Activated CD8-positive, alpha-beta T cell treated with anti-CD3 and anti-CD28 coated beads for 36 hours (primary cell): ENCODE measurements at places on chromosomes 1 and 21. TPM values are rescaled to one million over a fixed set of nuclear protein-coding genes. Genes with fewer than 3 reads are reported as not detected.

GRCh38 chr1:220099826-220100225 is 5.9 kb downstream of the IARS2 start:
- H3K27me3 ChIP-seq, result no peaks in the 10 kb centered on the region
- H3K27ac ChIP-seq, result peak overlapping the region; percentile 28
- H3K4me3 ChIP-seq, result no peak overlapping the region
- no peak for DNase-seq

DNA sequence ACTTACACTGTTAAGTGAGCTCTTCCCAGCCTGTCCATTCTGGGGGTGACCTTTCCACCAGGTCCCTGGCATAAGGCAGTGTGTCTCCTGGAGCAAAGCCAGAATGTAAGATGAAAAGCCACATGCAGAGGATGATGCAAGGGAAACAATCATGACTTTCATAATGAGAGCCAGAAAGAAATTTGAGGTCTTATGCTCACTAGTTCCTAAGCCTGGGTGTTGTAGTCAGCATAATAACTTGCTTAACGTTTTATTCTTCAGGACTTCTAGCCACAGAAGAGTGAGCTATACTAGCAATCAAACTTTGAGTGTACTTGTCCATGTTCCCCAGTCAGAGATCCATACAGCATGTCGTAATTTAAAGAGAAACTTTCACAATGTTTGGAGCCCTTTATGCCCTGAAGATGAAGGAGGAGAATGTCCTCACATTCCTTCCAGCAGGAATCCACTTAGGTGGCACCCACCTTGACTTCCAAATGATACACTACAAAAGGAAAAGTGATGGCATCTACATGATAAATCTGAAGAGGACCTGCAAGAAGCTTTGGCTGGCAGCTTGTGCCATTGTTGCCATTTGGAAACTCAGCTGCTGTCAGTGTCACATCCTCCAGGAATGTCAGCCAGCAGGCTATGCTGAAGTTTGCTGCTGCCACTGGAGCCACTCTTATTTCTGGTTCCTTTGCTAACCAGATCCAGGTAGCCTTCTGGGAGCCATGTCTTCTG is 60.5 kb upstream of the FOXD3 start:
- H3K4me3 ChIP-seq, result no peak overlapping the region
- H3K4me1 ChIP-seq, result no peaks in the 10 kb centered on the region
- H3K27ac ChIP-seq, result no peak overlapping the region
- no peaks in the 10 kb centered on the region for H3K36me3 ChIP-seq
- peaks cover 11% of the 10 kb centered on the region for H3K27me3 ChIP-seq

DNA sequence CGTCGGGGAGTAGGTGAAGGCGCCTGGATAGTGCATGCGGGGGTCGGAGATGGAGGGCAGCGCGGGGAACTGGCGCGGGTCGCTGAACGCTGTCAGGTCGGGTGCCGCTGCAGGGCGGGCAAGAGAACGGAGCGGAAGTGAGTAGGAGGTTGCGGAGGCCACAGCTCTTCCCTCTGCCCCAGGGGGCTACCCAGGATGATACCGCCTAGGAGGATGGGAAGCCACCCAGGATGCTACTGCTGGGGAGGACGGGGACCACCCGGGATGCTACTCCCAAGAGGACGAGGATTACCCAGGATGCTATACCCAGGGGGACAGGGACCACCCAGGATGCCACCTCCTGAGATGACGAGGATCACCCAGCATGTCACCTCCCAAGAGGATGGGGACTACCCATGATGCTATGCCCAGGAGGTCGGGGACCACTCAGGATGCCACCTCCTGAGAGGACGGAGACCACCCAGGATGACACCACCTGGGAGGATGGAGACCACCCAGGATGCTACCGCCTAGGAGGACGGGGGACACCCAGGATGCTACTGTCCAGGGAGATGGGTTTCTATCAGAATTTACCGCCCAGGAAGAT is 123.8 kb downstream of the CLIC6 start:
- H3K27ac ChIP-seq, result no peak overlapping the region
- DNase-seq, result no peak
- H3K4me1 ChIP-seq, result no peaks in the 10 kb centered on the region
- no peak overlapping the region for H3K4me3 ChIP-seq
- H3K27me3 ChIP-seq, result no peaks in the 10 kb centered on the region
- H3K36me3 ChIP-seq, result peaks cover 21% of the 10 kb centered on the region

DNA sequence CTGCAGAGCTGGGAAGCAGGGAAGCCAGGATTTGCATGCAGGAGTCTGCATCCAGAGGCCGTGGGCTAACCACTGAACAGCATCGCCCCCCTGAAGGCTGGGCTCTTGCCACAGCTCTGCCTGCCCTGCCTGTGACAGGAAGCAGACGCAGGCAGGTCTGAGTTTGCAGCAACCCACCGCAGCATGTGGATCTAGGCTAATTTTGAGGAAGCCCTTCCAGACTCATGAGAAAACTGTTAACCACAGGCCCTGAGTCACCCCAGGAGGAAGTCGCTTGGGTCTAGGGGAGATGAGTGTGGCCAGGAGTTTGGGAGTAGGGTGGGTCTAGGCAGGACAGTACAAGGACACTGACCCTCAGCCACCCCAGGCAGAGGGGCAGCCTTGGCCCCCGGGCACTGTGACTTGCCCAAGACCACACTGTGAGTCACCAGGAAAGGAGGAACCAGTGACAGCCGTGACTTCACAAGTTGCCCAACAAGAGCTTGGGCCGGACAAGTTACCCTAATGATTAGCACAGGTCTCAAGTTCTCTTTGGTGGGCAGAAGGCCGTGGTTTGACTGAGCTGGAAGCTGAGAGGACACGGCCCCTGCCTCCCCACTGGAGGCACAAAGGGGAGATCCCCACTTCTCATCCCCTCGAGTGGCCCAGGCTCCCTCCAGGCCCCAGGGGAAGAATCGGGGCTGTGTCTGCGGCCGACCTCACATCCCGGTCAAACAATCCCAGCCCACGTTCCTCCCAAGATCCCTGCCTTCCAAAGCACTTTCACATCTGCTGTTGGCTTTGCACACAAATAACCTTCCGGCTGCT is 826 bp downstream of the LAPTM5 start:
- peak overlapping the region; percentile 98 for H3K27ac ChIP-seq
- peak; percentile 88 for DNase-seq
- H3K4me1 ChIP-seq, result peaks cover 75% of the 10 kb centered on the region

DNA sequence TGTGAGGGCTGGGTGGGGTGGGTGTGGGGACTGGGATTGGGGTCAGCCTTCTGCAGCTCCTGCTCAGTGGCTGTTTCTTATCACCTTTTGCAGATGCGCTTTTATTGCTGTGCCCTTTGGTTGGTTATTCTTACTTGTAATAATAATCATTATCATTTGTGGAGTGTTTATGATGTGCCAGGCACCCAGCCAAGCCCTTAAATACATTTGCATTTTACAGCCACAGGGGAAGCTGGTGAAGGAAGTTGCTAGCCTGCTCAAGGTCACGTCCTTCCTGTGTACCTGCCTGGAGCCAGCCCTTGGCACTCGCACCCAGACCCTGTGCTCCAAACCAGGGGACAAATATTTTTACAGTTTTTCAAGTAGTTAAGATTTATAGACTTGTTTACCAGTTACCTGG is 144.0 kb downstream of the PGBD5 start:
- no peak overlapping the region for H3K4me3 ChIP-seq
- peak overlapping the region; percentile 80 for H3K27ac ChIP-seq
- H3K4me1 ChIP-seq, result peaks cover 38% of the 10 kb centered on the region
- H3K36me3 ChIP-seq, result peaks cover 25% of the 10 kb centered on the region
- H3K27me3 ChIP-seq, result no peaks in the 10 kb centered on the region

Gene CASZ1
- 2.9 TPM for total RNA-seq

GRCh38 chr1:233295237-233295974 is at the start of gene PCNX2:
TSS of gene PCNX2 (minus strand) at chr1:233295725. CDS start at chr1:233295478, 247 bp downstream.
- H3K4me3 ChIP-seq, result peak within 1 kb of the TSS; percentile 88
- H3K4me1 ChIP-seq, result peaks cover 29% of the 10 kb centered on the region
- peak within 1 kb of the TSS; percentile 91 for H3K27ac ChIP-seq
- DNase-seq, result peak; percentile 79

DNA sequence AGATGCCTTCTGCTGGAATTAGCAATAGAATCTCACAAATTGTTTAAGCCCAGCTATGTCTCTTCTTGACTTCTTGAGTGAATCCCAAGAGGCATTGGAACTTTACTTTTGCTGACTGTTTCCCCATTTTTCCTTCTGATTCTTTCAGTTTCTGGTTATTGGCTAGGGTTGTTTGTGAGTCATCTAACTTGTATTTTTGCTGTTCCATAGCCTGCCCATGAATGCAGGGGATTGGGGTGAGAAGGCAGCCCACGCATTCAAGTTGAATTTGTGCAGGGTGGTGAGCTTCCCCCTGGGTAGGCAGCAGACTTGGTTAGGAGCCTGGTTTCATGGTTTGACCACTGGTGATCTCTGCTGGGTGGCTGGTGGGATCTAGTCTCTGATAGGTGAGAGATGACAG is 10.4 kb upstream of the KLF17 start:
- peaks cover 14% of the 10 kb centered on the region for H3K27me3 ChIP-seq
- no peak overlapping the region for H3K4me3 ChIP-seq
- no peak overlapping the region for H3K27ac ChIP-seq
- DNase-seq, result no peak
- no peaks in the 10 kb centered on the region for H3K36me3 ChIP-seq

- no peak for DNase-seq
- peaks cover 16% of the 10 kb centered on the region for H3K4me1 ChIP-seq
- H3K27me3 ChIP-seq, result no peaks in the 10 kb centered on the region
- no peaks in the 10 kb centered on the region for H3K36me3 ChIP-seq
- H3K4me3 ChIP-seq, result no peak overlapping the region
- no peak overlapping the region for H3K27ac ChIP-seq
These were observed 24.9 kb upstream of the PARP1 start for GRCh38 chr1:226432586-226433340.

- no peak for DNase-seq
- peaks cover 53% of the 10 kb centered on the region for H3K36me3 ChIP-seq
- no peaks in the 10 kb centered on the region for H3K27me3 ChIP-seq
- no peaks in the 10 kb centered on the region for H3K4me1 ChIP-seq
These were observed 39.0 kb downstream of the NDC1 start for GRCh38 chr1:53799141-53799540.

DNA sequence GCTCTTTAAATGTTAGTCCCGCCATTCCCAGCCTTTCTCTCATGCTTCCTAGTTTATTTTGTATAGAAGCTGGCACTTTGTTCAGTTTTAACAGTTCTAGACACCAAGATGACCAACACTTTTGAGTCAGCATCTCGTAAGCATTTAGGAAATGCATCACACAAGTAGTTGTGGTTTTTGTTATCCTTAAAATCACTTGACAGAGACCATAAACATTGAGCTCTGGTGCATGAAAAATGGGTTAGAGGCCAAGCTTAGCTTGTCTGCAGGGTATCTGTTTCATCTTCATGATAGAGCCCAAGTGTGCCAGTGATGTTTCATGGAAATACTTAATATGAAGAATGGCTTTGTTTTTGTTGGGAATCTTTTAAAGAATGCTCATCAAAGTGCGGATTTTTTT is 159.7 kb downstream of the DISP1 start:
- no peak overlapping the region for H3K4me3 ChIP-seq
- no peak for DNase-seq
- peaks cover 2% of the 10 kb centered on the region for H3K36me3 ChIP-seq
- H3K4me1 ChIP-seq, result no peaks in the 10 kb centered on the region
- no peaks in the 10 kb centered on the region for H3K27me3 ChIP-seq

- no peak overlapping the region for H3K27ac ChIP-seq
- peaks cover 7% of the 10 kb centered on the region for H3K27me3 ChIP-seq
These were observed 76.3 kb upstream of the SLC44A3 start for GRCh38 chr1:94743862-94744261.

GRCh38 chr1:161731981-161732718 is 10.8 kb downstream of the FCRLB start:
- H3K27me3 ChIP-seq, result peaks cover 3% of the 10 kb centered on the region
- no peaks in the 10 kb centered on the region for H3K36me3 ChIP-seq
- DNase-seq, result no peak

- no peaks in the 10 kb centered on the region for H3K4me1 ChIP-seq
- no peaks in the 10 kb centered on the region for H3K27me3 ChIP-seq
- no peak for DNase-seq
- no peaks in the 10 kb centered on the region for H3K36me3 ChIP-seq
- no peak overlapping the region for H3K27ac ChIP-seq
These were observed 125.2 kb upstream of the PBX1 start for GRCh38 chr1:164433818-164434170.

DNA sequence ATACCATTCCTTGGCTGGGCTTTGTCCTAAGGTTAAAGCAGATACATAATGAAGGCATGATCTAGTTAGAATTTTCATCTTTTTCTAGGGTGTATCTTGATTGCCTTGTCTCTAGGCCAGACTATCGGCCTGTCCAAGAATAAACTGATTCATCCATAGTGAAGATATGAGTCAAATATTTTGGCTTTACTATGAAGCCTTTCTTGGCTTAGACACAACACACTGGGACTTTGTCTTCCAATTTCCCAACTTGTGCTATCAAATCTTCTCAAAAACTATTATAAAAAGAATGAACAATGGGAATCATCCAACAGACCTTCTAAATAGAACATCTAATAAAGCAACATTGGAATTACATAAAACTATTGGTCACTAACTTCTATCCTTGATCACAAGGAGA is 64.8 kb downstream of the WARS2 start:
- no peak for DNase-seq
- H3K36me3 ChIP-seq, result peaks cover 40% of the 10 kb centered on the region
- H3K27ac ChIP-seq, result no peak overlapping the region

Gene AMY1A
- total RNA-seq, result not detected

DNA sequence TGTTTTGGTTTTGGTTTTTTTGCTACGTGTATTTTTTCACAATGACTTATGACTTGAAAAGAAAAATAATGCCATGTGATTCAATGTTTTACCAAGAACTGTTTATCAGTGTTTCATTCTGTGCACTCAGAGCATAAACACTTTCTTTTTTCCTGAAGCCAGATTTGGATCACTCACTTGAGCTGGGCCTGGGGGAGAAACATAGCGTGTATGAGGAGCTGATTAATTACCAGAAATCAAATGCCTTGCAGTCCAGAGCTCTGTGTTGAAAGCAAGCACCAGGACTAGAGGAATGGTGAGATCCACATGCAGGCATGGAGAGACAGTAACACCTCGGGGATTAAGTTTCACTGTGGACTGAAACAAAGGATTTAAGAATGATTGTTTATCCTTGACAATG is 642.1 kb upstream of the ADGRL2 start:
- H3K27ac ChIP-seq, result no peak overlapping the region
- no peaks in the 10 kb centered on the region for H3K4me1 ChIP-seq

DNA sequence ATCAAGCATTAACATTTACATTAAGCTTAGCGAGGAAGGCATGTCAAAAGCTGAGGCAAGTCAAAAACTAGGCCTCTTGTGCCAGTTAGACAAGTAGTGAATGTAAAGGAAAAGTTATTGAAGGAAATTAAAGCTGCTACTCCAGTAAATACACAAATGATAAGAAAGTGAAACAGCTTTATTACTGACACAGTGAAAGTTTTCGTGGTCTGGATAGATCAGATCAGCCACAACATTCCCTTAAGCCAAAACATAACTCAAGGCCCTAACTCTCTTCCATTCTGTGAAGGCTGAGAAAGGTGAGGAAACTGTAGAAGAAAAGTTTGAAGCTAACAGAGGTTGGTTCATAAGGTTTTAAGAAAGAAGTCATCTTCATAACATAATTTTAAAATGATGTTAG is 131.9 kb downstream of the VAV3 start:
- peaks cover 59% of the 10 kb centered on the region for H3K4me1 ChIP-seq
- no peaks in the 10 kb centered on the region for H3K27me3 ChIP-seq
- no peak overlapping the region for H3K27ac ChIP-seq
- no peak overlapping the region for H3K4me3 ChIP-seq
- DNase-seq, result no peak
- H3K36me3 ChIP-seq, result peaks cover 10% of the 10 kb centered on the region
